ENCODE measurements at places on chromosomes 7 and 10. TPM values are rescaled to one million over a fixed set of nuclear protein-coding genes. Genes with fewer than 3 reads are reported as not detected.
A peak's percentile ranks its signal among the peaks of the same experiment; 100 is the strongest.

DNA sequence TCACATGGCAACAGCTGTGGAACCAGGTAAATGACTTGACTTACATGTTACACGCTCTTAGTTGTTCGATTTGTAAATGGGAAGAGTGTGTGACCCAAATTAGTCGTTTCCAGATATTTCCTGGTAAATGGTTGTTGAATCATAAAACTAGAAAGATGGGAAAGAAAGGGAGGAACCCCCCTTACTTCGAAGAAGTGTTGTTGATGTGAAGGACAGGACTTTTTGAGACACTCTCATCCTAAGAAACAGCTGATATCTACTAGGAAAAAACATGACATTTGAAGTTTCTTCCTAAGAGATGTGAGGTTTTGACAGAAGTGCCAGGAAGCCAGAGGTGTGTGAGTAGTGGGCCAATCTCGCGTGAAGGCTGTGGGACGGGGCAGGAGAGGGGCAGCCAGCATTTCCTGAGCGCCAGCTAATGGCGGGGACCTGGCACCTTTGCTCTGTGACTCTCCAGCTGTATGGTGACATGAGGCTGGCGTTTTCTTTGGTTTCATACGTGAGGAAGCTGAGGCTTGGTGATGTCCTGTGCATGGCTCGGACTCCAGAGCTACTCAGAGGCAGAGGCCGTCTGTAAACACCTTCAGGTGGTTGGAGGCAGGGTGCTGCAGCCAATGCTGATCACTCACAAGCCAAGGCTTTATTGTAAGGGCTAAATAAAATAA, 53.7 kb downstream of the IKZF1 start:
- no peak for DNase-seq

GRCh38 chr10:102635377-102635776, 8.9 kb upstream of the TRIM8 start:
- no peak for DNase-seq

DNA sequence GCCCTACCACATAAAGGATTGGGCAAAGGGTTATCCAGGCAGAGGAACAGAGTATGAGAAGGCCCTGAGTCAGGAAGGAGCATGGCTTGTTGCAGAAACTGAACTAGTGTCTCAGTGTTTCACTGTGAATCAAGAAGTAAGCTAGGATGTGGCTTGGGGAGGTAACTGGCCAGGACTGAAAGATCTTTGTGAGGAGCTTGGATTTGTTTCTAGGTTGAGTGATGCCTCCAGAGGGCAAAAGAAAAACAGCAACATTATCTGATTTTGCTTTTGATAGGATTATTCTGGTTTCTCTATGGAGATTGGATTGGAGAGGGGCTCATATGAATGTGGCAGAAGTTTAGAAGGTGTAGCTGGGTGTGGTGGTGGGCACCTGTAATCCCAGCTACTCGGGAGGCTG, 137.9 kb upstream of the HDAC9 start:
- no peak for DNase-seq

- DNase-seq = no peak
Observed at GRCh38 chr7:107108793-107109371, 59.9 kb upstream of the HBP1 start.

GRCh38 chr7:139893461-139893860, 64.4 kb downstream of the TBXAS1 start:
- DNase-seq = no peak

CPA2 gene
- total RNA-seq = 0.88 TPM

DNA sequence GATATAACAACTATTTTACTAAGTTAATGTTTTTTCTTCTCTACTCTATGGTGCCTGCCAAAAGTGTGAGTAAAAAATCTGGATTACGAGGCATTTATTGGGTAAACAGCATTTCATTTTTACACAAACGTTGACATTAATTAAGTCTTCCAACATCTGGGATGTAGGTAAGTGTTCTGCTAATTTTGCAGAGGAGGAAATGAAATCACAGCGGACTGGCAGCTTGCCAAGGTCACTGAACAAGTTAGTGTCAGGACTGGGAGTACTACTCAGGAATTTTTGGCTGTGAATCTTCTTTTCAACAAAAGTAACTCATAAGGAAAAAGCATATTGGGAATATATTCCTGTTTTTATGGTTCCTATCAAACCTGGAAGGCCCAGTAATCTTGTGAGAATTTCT, 612.1 kb upstream of the FZD8 start:
- peak; percentile 72 for DNase-seq
